ENCODE measurements at places on chromosomes 2 and 18. TPM values are rescaled to one million over a fixed set of nuclear protein-coding genes. Genes with fewer than 3 reads are reported as not detected.

GRCh38 chr2:185219981-185220380, 518.6 kb upstream of the FSIP2 start:
- no peaks in the 10 kb centered on the region for H3K27me3 ChIP-seq
- H3K27ac ChIP-seq: no peak overlapping the region
- no peaks in the 10 kb centered on the region for H3K36me3 ChIP-seq
- DNase-seq: no peak

DNA sequence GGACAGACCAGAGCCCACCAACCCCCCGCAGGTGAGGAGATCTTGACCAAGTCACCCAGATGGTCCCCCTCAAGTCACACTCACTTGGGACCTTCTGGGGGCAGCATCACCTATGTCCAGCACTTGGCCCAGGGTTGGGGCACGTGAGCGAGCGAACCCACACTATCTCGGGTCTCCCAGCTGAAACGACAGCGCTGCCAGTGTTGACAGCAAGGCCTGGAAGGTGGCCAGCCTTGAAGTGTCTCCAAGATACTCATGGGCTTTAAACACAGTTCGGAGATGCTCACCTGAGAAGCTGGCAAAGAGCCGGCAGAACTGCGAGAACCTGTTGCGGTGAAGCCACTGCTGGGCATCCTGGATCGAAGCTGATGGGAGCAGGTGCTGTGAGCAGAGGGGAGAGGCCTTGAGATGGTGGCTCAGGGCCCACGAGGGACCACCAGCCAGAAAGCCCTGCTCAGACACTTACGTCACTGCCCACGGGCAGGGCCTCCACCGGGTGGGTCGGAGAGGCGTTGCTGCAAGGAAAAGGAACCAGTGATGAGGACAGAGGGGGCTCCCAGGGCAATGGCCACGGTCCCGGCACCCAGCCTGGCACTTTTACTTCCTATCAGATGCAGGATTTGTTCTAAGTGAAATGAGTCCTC, 47.5 kb downstream of the TFCP2L1 start:
- H3K4me3 ChIP-seq: no peak overlapping the region
- no peak for DNase-seq
- no peak overlapping the region for H3K27ac ChIP-seq
- no peaks in the 10 kb centered on the region for H3K36me3 ChIP-seq

GRCh38 chr2:187405921-187406320, 42.1 kb downstream of the CALCRL start:
- DNase-seq: no peak
- no peak overlapping the region for H3K4me3 ChIP-seq
- no peaks in the 10 kb centered on the region for H3K27me3 ChIP-seq
- H3K27ac ChIP-seq: no peak overlapping the region
- no peaks in the 10 kb centered on the region for H3K4me1 ChIP-seq

DNA sequence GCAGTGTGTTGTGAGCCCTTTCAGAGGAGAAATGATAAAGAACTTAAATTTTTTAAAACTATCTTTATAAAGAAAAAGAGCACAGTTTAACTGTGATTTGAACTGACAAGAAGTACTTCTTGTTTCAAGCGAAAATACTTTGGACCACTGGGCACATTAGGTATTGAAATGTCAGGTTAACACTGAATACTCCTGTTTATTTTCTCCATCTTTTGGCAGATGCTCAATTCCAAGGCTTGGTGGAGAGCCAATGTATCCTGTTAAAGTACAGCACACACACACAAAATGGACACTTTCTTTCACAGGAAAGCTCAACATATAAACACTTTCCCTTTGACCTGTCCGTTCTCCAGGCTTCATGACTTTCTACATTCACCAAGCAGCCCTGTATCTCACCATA, 32.6 kb upstream of the SP3 start:
- peaks cover 10% of the 10 kb centered on the region for H3K4me1 ChIP-seq
- no peaks in the 10 kb centered on the region for H3K36me3 ChIP-seq
- H3K4me3 ChIP-seq: no peak overlapping the region
- no peak for DNase-seq
- no peaks in the 10 kb centered on the region for H3K27me3 ChIP-seq

DNA sequence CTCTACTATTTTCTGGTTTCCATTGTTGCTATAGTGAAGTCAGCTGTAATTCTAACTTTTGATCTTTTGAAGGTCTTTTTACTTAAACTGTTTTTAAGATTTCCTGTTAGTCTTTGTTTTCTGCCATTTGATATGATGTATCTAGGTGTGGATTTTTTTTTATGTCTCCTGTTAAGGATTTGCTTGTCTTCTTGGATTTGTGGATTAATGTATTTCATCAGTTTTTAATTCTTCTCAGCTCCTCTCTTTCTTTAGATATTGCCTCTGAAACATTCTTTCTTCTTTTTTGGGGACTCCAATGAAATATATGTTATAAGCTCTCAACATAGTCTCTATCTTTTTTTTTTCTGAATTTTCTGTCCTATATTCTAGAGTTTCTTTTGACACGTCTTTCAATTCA, 24.8 kb upstream of the THUMPD2 start:
- no peak overlapping the region for H3K27ac ChIP-seq
- H3K4me3 ChIP-seq: no peak overlapping the region
- DNase-seq: no peak
- no peaks in the 10 kb centered on the region for H3K27me3 ChIP-seq

DNA sequence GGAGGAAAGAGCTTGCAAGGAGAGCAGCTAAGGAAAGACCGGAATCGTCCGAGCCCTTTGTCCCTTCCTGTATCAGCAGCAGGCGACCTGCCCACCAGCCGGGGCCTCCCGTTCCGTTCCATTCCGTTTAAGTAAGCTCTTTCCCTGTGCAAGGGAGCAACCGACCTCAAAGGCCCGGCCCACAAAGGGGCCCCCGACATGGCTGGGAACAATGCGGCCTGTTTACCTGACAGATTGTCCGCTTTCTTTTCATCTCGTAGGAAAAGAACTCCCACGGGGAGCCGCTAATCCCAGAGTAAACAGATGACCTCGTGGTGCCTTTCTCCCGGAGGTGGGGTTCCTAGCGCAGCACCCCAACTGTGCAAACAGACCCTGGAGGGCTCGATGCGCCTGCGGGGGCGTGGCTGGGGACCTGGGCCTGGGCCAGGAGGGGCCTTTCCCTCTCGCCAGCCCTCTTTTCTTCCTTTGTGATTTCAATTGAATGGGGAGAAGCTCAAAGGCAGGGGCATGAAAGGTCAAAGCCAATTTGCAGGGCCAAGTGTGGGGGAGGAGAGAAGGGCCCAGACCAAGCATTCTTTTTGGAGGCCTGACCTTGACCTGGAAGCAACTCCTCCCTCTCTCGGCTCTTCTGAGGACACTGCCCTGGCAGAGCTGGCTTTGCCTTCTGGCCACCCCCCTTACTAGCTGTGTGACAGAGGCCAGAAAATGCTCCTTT, 120.2 kb downstream of the INHBB start:
- no peaks in the 10 kb centered on the region for H3K27me3 ChIP-seq
- no peak overlapping the region for H3K4me3 ChIP-seq
- DNase-seq: no peak

DNA sequence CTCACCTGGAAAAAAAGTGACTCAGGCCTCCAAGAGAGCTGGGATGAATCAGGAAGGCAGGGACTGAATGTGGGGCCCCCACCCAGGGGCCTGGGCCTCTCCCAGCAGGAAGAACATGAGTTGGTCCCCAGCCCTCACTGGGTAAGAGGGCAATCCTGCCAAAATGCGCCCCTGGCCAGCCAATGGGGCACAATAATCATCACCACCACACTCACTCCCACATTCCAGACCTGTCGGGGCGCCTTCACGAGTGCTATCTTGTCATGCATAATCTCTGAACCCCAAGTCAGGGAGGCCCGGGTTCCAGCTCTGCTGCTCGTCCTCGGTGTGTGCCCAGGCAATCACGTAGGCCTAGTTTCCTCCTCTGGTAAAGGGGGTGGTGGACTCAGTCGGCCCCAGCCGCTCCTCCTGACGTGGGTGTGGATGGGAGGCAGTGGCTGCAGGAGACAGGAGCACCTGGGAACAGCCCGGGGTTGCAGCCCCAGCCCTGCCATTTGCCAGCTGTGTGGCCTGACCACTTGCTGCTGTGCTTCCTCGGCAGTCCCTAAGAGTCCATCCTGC, 115.1 kb downstream of the CYP26B1 start:
- H3K4me1 ChIP-seq: no peaks in the 10 kb centered on the region
- H3K27me3 ChIP-seq: no peaks in the 10 kb centered on the region
- H3K27ac ChIP-seq: no peak overlapping the region
- no peaks in the 10 kb centered on the region for H3K36me3 ChIP-seq
- H3K4me3 ChIP-seq: no peak overlapping the region

The OR6B2 gene
- not detected for total RNA-seq

The AAMP gene
- 52.5 TPM for total RNA-seq

The ELAC1 gene
- 8.9 TPM for total RNA-seq

The PCARE gene
- not detected for total RNA-seq

The SP140 gene
- 89.9 TPM for total RNA-seq
